ENCODE measurements at places on chromosomes 5 and 9.

DNA sequence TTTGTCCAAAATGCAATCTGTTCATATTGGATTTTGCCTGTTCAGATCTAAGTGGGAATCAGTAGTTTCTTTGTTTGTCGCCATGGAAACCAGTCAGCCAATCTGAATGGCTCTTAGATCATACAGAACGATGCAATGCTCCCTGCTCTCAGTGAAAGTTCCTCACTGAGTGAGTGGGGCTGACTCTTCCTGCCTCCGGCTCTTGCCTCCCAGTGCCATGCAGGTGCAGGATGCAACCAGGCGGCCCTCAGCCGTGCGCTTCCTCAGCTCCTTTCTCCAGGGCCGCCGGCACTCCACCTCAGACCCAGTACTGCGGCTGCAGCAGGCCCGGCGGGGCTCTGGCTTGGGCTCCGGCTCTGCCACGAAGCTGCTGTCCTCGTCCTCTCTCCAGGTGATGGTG, at the start of gene PTPDC1:
TSS of gene PTPDC1 (plus strand) at position 151 of the 400 bp plus-strand sequence. CDS start at position 218, 67 bp downstream.
- peak; percentile 31 for DNase-seq

GRCh38 chr5:98398465-98398864, 375.0 kb upstream of the RGMB start:
- DNase-seq: no peak

DNA sequence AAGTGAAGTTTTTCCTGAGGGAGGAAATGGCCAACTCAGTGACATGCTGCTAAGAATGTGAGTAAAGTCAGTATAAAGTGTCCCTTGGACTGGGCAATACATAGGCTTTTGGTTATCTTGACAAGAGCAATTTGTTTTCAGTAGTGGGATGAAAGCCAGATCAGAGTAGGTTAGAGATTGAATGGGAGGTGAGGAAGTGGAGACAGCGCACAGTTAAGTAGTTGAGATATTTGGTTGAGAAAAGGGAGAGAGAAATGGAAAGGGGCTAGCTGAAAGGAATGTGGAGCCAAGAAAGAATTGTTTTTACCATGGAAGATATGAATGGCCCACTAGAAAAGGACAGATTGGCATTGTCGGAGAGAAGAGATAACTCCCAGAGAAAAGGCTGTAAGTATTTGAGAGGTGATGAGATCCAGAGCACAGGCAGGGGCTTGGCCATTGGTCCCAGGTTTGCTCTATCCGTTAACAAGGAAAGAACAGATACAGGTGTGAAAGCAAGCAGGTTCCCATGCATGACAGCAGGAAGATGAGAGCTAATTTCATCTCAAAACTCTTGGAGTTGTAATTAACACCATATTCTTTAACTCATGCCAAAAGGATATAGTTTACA, 392.0 kb downstream of the NR2F1-AS1 start:
- DNase-seq: no peak

DNA sequence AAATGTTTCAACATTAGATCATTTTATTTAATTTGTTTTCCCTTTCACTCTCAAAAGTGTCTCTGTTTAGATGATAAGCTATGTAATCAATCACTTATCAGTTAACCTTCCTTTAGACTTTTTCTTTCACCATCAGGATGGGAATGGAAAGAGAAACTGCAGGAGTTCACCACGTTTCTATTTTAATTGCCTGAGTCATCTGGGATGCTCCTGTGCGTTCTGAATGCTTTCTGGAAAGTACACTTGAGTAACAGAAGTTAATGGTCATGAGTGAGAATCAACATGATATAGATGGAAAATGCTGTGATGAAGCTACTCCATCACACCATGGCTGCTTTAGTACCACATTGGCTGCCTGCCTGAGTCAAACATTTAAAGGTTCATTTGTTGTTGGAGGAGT, 783.3 kb upstream of the CDH9 start:
- DNase-seq: no peak

DNA sequence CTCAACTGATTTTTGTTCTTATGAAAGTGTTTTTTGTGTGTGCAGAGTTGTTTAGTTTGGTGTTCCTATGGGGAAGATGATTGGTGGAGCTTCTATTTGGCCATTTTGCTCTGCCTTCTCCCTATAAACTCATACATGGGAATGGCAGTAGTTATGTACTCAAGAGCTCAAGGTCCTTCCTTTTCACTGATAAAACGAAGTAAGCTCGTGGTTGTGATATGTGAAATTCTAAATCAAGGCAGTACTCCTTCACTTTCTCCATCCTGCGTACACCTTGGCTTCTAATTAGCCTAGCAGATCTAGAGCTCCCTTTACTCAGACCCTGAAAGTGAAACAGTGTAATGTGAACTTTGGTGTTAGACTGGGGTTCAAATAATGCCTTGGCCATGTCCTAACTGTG, 159.3 kb upstream of the TNC start:
- no peak for DNase-seq

DNA sequence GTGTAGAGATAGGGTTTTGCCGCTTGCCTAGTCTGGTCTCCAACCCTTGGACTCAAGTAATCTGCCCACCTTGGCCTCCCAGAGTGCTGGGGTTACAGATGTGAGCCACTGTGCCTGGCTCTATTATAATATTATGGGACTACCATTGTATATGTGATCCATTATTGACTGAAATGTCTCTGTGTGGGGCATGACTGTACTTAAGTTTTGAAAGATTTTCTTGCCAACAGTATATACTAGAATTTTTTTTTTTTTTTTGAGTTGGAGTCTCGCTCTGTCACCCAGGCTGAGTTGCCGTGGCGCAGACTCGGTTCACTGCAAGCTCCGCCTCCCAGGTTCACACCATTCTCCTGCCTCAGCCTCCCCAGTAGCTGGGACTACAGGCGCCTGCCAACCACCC, 17.8 kb downstream of the SPIN1 start:
- no peak for DNase-seq

- no peak for DNase-seq
Measured at GRCh38 chr5:127337876-127338275, 47.3 kb downstream of the MEGF10 start.

DNA sequence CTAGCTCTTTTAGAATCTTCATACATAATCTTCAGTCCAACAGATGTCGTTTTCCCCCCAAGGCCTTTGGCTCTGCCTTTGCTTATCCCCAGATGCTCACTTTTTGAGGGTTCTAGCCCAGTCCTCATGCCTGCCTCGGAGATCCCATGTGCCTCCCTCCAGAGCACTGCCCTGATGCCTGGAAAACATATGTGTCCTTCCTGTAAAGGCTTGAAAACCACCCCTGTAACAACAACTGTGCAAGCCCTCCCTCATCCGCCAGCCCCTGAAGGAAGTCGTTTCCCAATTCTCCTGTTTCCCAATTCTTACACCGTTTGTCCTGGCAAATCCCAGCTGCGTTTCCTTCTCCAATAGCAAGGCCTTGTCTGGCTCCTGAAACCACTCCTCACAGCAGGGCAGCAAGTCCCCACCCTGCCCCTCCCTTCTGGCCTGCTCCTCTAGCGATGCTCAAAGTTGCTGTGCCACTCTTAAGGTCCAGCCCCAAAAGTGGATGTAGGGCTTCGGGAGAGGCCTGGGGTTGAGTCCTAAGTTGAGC, 52.2 kb downstream of the SLC36A1 start:
- DNase-seq: no peak

GRCh38 chr5:142722896-142723295, 37.0 kb upstream of the FGF1 start:
- no peak for DNase-seq

- no peak for DNase-seq
Measured at GRCh38 chr9:84688956-84689355, 19.4 kb downstream of the NTRK2 start.

- no peak for DNase-seq
Measured at GRCh38 chr9:7369384-7369821, 430.2 kb downstream of the DMAC1 start.

DNA sequence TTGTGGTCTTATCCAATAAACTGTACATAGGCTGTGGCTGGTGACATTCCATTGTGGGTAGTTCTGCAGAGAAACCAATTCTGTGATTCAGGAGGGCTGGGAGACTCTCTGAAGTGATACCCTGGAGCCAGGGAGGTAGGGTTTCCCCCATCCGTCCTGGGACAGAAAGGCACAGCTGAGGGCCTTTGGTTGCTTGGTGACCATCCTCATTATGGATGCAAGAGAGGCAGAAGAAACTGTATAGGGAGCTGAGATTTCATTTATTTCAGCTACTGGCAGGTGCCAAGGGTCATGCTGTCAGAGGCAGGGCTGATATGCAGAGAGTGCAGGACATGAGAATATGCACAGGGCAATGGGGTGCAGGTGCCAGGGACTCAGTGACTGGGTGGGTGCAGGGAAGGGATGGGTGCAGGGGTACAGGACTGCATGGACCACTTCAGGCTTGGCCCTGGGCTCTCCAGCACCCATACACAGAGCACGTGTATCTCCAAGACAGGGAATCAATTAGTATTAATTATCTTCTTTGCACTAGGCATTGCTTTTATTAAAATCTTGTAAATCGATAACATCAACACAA, 236.5 kb downstream of the ICE1 start:
- no peak for DNase-seq
